CD4-positive, alpha-beta memory T cell (primary cell): ENCODE measurements at places on chromosomes 1 and 21. TPM values are rescaled to one million over a fixed set of nuclear protein-coding genes. Genes with fewer than 3 reads are reported as not detected.

CNIH3 gene
- 1.9 TPM for polyA plus RNA-seq

HUNK gene
- polyA plus RNA-seq, result 0.07 TPM

AGBL4 gene
- not detected for polyA plus RNA-seq

CAMTA1 gene
- polyA plus RNA-seq, result 77.4 TPM

SMG7 gene
- polyA plus RNA-seq, result 37.9 TPM

PALMD gene
- polyA plus RNA-seq, result not detected

TMPRSS2 gene
- not detected for polyA plus RNA-seq

SASS6 gene
- 2.4 TPM for polyA plus RNA-seq

MPZ gene
- polyA plus RNA-seq, result not detected

LRRC38 gene
- not detected for polyA plus RNA-seq

OR10Z1 gene
- not detected for polyA plus RNA-seq

SLFNL1 gene
- 0.77 TPM for polyA plus RNA-seq

PTPRC gene
- polyA plus RNA-seq, result 1,019 TPM

LRRC53 gene
- not detected for polyA plus RNA-seq

BEND5 gene
- 0.18 TPM for polyA plus RNA-seq

RAB13 gene
- polyA plus RNA-seq, result not detected

PDC gene
- not detected for polyA plus RNA-seq

PLEKHA6 gene
- polyA plus RNA-seq, result not detected

CD52 gene
- polyA plus RNA-seq, result 12,303 TPM

AIM2 gene
- 2.9 TPM for polyA plus RNA-seq

LIN28A gene
- not detected for polyA plus RNA-seq

IVL gene
- polyA plus RNA-seq, result not detected

SPRR2E gene
- polyA plus RNA-seq, result not detected

PRAMEF1 gene
- polyA plus RNA-seq, result not detected

DR1 gene
- 71.8 TPM for polyA plus RNA-seq

HES2 gene
- not detected for polyA plus RNA-seq

CDC42BPA gene
- not detected for polyA plus RNA-seq

TCHHL1 gene
- not detected for polyA plus RNA-seq

HSPB7 gene
- polyA plus RNA-seq, result not detected

GPR137B gene
- polyA plus RNA-seq, result 4.1 TPM

FCRL5 gene
- not detected for polyA plus RNA-seq

ARHGEF16 gene
- polyA plus RNA-seq, result 0.16 TPM

COL6A1 gene
- polyA plus RNA-seq, result not detected

PROX1 gene
- not detected for polyA plus RNA-seq

SGIP1 gene
- not detected for polyA plus RNA-seq
